ENCODE measurements at places on chromosomes 1 and 21.

GRCh38 chr1:66690666-66691381 lies 61.4 kb upstream of the DYNLT5 start:
- DNase-seq: no peak

DNA sequence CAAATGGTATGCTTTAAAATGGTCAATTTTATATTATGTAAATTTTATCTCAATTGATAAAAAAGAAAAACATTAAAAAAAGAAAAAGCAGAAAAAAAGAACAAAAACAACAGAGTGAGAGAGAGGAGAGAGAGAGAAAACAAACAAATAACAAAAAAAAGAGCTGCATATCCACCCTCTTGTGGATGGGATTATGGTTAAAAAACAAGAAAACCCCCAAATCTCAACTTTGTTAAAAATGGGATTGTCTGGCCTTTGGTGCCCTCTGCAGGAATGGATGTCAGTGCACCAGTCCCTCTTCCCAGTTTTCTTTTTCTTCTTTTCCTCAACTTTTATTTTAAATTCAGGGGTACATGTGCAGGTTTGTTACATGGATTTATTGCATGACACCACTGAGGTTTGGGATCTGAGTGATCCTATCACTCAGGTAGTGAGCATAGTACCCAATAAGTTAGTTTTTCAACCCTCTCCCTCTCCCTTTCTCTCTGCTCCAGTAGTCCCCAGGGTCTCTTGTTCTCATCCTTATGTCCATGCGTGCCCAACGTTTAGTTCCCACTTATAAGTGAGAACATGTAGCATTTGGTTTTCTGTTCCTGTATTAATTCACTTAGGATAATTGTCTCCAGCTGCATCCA lies 28.1 kb downstream of the RNF187 start:
- DNase-seq: peak; percentile 25

GRCh38 chr1:180169640-180170195 lies 15.0 kb downstream of the QSOX1 start:
- DNase-seq: no peak

DNA sequence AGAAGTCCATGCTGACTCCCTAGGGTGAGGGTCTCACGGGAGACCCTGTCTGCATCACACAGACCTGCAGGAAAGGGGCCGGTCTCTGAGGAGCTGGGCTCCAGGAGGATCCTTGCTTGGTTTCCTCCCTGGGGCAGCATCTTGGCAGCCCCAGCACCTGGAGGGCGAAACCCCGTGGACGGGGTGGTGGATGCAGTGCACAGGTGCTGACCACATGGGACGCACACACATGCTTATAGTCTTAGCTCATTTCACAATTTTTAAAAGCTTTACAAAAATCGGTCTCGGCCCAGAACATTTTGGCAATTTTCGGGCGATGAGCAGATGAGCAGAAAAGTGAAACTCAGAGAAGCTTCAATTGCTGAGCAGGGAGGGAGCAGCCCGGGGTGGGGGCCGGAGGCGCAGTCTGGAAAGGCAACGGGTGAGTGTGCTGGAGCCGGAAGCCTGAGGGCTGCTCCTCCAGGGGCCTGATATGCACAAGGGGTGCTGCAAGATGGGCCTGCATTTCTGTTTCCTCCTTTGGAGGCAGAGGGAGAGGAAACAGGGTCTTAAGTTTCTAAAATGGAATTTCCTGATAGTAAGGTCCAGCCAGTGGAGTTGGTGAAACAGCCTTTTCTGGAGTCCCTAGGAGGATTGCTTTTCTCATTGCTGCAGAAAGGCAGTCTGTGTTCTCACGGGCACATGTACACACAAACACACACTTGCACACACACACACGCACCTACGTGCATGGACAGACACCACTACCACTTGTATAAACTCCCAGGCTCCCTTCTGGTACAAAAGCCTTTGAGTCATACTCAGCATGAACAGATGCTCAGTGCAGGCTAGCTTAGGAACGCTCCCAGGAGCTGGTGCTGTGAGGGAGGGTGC lies 60.6 kb downstream of the SCCPDH start:
- no peak for DNase-seq

DNA sequence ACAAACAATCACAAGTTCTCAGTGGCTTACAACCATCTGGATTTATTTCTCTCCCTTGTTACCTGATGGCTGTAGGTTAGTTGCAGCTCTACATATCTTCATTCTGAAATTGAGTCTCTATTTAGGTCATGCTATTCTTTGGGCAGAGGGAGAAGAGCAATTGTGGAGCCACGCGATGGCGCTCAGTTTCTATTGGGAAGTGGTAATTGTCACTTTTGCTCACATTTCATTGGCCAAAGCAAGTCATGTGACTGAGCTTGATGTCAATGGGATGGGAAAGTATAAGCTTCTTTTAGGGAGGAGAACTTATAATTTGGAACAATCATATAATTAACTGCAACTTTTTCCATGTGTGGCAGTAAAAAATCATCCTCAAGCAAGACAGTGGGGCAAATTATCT lies 166.5 kb downstream of the LMO4 start:
- no peak for DNase-seq

- no peak for DNase-seq
These were observed 632 bp upstream of the FALEC start for GRCh38 chr1:150514913-150515327.

- no peak for DNase-seq
These were observed 31.3 kb downstream of the OLFML3 start for GRCh38 chr1:114010433-114011184.

- no peak for DNase-seq
These were observed 286.3 kb upstream of the C1orf105 start for GRCh38 chr1:172134087-172134731.

DNA sequence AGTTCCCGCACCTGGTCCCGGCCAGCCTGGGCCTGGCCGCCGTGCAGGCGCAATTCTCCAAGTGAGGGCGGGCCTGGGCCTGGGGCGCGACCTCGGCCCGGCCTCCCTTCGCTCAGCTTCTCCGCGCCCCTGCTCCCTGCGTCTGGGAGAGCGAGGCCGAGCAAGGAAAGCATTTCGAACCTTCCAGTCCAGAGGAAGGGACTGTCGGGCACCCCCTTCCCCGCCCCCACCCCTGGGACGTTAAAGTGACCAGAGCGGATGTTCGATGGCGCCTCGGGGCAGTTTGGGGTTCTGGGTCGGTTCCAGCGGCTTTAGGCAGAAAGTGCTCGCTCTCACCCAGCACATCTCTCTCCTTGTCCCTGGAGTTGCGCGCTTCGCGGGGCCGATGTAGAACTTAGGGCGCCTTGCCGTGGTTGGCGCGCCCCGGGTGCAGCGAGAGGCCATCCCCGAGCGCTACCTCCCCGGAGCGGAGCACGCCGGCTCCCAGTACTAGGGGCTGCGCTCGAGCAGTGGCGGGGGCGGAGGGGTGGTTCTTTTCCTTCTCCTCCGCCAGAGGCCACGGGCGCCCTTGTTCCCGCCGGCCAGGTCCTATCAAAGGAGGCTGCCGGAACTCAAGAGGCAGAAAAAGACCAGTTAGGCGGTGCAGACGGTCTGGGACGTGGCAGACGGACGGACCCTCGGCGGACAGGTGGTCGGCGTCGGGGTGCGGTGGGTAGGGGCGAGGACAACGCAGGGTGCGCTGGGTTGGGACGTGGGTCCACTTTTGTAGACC lies 1.2 kb downstream of the OLIG1 start:
- peak; percentile 33 for DNase-seq

GRCh38 chr1:183433703-183434102 lies 15.5 kb upstream of the NMNAT2 start:
- no peak for DNase-seq

DNA sequence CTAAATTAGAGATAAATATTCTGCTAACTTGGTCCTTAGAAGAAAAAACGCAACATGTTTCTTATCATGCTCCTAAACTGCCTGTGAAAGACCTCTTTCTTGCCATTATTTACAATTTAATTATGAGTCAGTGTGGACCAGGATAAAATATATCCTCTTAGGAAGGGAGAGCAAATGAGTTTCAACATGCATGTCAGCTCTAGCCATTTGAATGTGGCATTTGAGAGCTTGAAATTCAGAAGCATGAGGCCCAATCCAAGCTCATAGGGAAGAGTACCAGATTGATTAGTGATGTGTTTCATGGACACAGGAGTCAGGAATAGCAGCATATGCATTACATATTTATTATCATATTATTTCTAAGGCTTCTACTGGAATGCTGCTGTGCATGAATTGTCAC lies 39.3 kb downstream of the TBX15 start:
- DNase-seq: no peak

GRCh38 chr1:61313906-61314422 lies 231.6 kb downstream of the NFIA start:
- no peak for DNase-seq

DNA sequence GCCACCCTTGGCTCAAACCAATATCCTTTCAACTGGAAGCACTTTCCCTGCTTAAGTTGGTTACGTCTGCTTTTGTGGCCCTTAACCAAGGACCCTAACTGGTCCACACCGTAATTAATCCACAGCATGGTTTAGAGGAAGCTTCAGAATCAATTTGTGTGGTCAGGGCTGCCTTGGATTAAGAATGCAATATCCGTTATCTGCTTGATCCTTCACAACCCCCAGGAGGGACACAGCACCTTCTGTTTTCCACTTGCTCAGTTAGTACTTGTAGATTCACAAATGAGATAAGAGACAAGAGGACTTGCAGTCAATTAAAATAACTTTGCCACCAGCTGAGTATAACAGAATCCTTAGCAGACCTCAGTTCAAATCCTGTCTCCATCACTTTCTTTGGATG lies 56.9 kb upstream of the LRP8 start:
- DNase-seq: no peak

GRCh38 chr1:199857108-199857507 lies 170.4 kb upstream of the NR5A2 start:
- peak; percentile 69 for DNase-seq

DNA sequence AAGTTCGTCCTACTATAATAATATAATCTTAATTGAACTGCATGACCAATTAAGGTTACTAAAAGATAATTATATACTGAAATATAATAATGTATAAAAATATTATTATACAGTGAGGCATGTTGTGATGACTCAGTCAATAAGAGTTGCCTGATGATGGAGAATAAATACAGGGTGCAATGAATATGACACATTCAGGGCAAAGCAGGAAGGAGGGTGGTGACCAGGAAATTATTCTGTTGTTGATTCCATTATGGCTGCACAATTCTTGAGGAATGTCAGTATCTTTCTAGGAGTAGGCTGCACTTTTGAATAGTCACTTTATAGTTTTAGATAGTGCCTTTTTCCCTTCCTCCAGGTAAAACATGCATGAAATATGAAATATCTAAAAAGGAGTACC lies 46.4 kb upstream of the RGS21 start:
- DNase-seq: no peak

- DNase-seq: no peak
These were observed 32.3 kb downstream of the CCN1 start for GRCh38 chr1:85612704-85613361.

- DNase-seq: peak; percentile 91
These were observed 13.4 kb downstream of the ENTREP3 start for GRCh38 chr1:155241841-155242264.
